NCI-H774 (cell line): ENCODE measurements at places on chromosomes 6 and 20.

- DNase-seq, result no peak
Measured at GRCh38 chr20:38935285-38935684, 9.1 kb downstream of the FAM83D start.

DNA sequence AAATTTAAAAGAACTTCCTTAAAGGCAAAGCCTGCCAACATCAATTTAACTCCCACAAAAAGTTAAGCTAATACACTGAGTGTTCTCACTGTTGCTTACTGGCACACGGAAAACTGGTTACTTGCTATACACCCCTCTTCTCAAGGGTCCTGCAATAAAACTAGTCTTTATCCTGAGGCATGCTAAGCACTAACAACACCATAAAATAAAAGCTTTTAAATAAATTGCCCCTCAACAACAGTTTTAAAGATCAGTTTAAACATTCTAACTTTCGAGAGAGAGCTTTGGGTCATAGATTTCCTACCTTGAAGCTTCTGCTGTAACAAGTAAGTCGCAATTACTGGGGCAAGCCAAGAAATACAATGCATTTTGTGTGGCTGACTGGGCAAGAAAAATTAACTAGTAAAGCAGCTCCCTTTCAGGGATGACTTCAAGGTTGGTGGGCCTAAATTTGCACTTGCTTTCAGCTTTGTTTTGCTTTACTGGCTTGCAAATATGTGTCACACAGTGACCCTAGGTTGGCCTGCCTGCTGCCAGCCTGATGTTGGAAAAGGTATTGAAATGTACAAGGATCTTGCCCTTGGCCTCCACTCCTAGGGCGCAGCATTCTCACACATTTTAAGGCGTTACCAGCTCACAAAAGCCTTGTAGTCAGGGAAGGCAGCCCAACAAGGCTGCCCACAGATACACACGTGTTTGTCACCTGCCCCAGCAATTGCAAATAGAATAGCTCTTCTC, 4.0 kb upstream of the HEY2 start:
- DNase-seq, result peak; percentile 66

- no peak for DNase-seq
Measured at GRCh38 chr6:31180500-31180899, 10.0 kb upstream of the POU5F1 start.

- no peak for DNase-seq
Measured at GRCh38 chr6:111685526-111685925, 79.8 kb upstream of the TRAF3IP2 start.

DNA sequence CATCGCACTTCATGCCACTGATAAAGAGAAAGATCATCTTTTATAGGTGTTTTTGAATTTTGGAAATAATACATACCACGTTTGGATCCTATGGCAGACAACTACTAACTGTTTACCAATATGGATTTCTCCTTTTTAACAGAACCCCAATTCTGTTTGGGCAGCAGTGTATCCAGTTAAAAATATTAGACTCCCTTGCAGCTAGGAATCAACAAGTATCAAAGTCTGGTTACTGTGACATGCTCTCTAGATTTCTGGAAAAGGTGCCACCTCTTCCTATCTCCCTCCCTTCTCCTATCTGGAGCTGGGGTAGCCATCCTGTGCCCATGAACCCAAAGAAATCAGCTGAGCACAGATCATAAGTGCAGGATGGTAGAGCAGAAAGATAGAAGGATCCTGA, 54.1 kb upstream of the DTNBP1 start:
- DNase-seq, result no peak

GRCh38 chr6:62971976-62972658, 239.2 kb upstream of the FKBP1C start:
- no peak for DNase-seq

GRCh38 chr6:89321131-89321970, 6.3 kb upstream of the GABRR2 start:
- no peak for DNase-seq

GRCh38 chr6:29532320-29532951, 27.1 kb downstream of the UBD start:
- no peak for DNase-seq

- DNase-seq, result no peak
Measured at GRCh38 chr20:23193801-23194384, 107.8 kb upstream of the CD93 start.

- no peak for DNase-seq
Measured at GRCh38 chr20:32972181-32973076, 31.8 kb downstream of the SUN5 start.

DNA sequence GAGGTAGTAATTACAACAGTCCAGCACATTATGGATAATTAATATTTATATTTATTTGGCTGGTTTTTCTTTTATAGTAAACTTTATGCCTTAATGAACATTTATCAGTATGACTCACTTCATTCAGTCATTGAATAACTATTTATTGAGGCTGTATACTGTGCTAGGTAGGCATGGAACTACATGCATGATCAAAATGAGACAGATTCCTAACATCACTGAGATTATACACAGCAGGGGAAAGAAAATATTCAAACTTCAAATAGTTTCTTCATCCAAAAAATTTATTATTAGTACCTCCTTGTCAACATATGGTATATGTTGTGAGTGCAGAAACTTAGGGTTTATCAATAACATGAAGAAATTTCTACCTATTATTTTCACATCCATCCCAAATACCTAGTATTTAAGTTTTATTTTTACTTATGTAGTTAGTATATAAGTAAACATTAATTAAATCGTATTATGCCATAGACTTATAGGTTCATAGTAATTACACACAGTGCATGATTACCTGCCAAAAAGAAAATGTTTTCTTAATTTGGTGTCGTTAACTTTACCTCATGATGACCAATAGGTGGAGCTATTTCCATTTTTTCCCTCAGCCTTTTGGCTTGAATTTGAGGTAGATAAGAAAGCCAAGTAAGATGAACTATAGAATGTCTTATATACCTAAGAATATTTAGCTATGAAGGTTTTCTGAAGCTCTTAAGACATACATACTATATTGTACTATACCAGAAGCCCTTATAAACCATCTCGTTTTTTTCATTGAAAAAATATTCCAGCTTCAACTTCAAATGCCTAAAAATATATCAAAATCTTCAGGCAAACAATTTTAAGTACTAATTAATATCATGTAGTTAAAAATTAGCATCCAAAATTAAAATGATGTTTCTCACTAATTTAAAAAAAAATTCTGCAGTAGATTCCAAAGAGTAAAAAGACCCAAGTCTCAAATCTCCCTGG, 12.5 kb upstream of the TMEM30A start:
- DNase-seq, result peak; percentile 61

DNA sequence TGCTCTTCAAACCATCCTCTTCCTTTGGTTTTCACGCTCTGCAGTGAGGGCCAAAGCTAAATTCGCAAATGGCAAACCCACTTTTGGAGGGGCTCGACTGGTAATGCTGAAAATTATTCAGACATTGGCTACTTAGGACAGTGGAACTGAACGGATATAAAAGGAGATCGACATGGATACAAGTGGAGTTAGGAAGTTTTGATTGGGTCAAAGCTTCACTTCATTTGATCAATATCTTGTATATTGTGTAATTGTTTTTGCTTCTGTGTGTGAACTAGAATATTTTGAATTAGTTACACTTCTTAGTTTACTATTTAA, 1.2 kb downstream of the FAM8A1 start:
- no peak for DNase-seq

- no peak for DNase-seq
Measured at GRCh38 chr6:12578097-12578496, 138.5 kb upstream of the PHACTR1 start.

DNA sequence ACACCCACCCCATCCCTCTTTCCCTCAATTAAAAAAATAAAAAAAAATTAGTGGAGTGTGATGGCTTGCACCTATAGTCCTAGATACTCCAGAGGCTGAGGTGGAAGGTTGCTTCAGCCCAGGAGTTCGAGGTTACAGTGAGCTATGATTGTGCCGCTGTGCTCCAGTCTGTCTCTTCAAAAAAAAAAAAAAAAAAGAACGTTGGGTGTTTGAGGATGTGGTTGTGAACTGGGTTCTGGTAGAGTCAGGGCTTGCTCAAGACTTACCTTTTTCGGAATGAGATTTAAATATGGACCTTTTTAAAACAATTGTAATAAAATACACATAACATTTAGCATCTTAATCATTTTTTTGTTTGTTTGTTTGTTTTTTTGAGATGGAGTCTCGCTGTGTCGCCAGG, 211.9 kb downstream of the OR2B2 start:
- DNase-seq, result no peak

DNA sequence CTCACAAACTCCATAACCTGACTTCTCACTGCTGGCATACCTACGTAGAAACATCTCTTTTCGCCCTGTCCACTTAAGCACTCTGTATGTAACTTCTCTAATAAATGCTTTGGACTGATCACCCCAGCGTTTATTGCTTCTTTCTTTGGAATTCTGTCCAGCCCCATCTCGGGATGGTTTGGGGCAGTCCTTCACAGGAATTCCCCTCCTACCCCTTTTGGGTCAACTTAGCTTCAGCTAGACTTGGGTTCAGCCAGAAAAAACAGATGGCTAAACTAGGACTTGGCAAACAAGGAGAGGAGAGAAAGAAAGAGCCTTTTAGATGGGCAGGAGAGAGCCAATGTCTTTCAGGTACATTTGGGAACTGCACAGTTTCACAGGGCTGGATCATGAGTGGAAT, 3.9 kb upstream of the LTV1 start:
- DNase-seq, result no peak

DNA sequence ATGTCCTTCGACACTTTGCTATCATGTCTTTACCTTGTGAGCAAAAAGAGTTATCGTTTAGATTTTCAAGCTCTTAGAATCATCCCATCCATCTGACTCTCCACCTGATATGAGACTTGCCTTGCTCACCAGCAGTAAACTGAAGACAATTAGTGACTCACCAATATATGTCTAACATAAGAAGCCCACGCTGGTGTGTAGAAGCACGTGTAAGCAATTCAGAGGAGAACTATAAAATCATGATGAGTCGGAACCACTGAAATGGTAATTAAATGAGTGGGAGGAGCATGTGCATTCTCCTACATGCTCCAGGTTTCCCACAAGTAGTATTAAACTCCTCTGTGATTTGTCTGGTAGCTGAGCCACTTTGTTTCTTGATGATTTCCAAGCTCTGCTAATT, 181.6 kb upstream of the RNF217 start:
- no peak for DNase-seq

GRCh38 chr6:136959471-136959891, 37.4 kb downstream of the SLC35D3 start:
- peak; percentile 86 for DNase-seq

DNA sequence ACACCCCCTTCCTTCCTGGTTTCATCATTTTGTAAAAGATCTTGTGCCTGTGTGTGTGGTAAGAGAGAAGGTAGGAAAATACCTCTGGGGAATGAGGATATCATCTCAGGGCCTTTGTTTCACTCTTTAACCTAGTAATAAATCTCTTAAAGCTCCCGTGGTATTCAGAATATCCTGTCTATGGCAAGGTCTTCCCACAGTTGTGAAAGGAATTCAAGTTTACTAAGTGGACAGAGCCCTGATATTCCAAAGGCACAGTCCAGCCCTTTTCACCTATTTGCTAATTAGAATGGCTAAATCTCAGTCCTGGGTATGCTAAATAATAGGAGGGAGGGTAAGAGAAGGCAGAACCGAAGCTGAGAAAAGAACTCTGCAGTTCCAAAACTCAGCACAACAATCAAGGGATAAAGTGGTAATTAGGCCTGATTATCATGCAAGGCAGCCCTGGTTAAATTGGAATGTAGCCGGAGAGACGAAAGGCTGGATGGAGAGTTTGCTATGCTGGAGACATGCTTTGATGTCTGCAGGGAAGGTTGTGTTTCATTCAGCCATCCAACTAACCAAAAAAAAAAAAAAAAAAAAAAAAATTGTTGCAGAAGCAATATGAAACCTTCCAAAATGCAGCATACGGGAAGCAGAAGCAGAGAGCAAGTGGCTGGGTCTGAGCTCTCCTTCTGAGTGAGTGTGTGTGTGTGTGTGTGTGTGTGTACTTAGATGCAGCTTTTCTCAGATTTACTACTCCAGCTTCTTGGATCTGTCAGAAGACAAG, 28.5 kb upstream of the PIM1 start:
- DNase-seq, result no peak

GRCh38 chr6:35426074-35426473, 26.1 kb upstream of the FANCE start:
- DNase-seq, result no peak

GRCh38 chr6:148967011-148967520, 220.2 kb downstream of the UST start:
- DNase-seq, result no peak

GRCh38 chr6:33718713-33719112, 7.2 kb upstream of the UQCC2 start:
- DNase-seq, result no peak

GRCh38 chr6:6840831-6841291, 252.3 kb downstream of the LY86 start:
- no peak for DNase-seq

DNA sequence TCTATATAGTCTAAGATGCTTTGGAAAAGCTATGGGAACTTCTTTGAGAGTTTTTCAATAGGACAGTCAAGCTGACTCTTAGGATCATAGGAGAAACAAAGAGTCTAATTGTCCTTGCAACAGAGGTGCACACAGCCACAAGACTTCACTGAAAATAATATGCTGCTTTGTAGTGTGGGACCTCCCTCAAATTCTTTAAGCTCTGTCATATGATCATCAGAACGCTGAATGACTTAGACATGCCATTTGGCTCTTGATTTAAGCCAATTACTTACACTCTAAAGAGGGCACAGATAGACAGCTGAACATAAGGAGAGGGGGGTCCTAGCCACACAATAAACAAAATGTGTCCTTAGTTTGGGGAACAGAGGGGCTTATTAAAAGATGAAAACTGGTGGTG, 818.7 kb upstream of the GJE1 start:
- no peak for DNase-seq

DNA sequence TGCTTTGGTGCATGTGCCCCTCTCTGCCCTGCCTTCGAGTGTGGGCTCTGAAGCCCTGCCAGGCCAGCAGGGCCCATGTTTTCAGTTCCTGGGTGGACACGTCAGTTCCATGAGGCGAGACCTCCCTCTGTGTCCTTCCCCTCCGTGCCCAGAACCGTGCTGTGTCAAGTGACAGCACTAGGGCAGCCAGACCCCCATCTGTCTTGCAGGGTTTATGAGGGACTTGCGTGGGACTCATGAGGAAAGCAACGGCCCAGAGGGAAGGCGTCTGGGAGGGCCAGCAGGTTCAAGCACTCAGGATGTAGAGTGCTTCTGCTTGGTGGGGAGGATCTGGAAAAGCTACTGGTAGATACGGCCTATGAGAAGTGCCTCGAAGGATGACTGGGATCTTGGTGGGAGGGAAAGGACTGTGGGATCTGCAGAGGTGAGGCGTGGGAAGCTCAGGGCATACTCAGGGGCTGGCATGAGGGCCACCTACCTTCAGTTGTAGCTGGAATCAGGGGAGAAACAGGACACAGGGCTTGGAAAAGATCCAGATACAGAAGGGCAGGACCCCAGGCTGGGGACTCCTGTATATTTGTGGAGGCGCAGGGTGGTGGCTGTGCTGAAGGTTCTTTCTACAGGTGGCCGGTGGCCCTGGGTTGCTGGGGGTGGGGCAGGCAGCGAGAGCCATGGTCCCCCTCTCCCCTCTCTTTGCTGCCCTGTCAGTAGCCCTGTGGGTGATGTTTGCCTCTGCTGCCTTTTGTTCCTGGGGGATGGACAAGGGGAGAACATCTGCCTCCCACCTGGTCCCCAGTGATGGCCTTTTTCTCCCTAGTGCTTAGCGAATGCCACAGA, 5.5 kb downstream of the NPEPL1 start:
- no peak for DNase-seq
